ENCODE measurements at places on chromosomes 5 and 9.
A peak's percentile ranks its signal among the peaks of the same experiment; 100 is the strongest.

GRCh38 chr5:152501294-152501693 lies 96.2 kb upstream of the NMUR2 start:
- no peak for DNase-seq

- DNase-seq: no peak
Measured at GRCh38 chr5:96321345-96321744, 111.7 kb downstream of the PCSK1 start.

- no peak for DNase-seq
Measured at GRCh38 chr5:147586832-147587231, 77.0 kb upstream of the DPYSL3 start.

DNA sequence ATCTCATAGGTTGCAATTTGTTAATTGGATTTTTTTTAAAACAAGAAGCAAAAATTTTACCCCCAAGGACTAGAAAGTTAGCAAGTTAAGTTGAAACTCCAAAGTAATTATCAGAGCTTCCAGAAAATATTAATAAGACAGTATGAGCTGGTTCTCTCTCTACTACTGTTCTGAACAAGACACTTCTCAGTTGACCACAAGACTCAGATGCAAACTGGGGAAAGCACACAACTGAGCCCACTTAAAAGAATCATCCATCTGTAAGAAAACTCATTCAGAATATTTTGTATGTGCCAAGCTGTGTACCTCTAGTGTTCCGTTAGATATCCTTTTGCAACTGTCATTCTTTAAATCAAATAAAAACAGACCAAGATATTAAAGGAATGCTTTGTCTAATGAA lies 60.0 kb downstream of the MAP1B start:
- no peak for DNase-seq

DNA sequence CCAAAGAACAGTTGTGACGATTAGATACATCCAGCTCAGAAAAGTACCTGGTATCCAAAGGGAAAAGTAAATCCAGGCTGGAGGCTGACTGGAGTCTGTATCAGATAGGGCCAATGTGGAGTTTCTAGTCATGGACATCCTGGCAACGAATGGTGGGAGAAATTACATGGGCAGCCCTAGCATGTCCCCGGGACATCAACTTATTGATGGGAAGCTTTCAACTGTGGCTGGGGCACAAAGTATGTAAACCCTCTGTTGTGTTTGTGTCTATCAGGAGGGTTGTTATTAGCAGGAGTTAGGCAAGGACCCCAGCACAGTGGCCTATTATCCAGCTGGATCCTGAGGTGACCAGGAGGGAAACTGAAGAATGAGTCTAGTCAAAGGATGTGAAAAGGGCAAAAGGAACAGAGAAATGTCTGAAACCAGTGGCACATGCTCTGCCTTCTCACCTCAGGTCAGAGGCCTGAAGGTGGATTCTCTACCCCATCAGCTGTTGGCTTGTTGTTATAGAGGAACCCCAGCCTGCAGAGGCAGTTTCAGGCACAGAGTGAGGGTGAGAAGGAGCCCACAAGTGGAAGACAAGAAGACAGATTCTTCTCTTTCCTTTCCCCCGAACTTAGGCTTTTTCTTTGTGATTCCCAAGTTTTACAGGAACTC lies 19.9 kb downstream of the IFNW1 start:
- no peak for DNase-seq

GRCh38 chr9:120066315-120066714 lies 513.7 kb downstream of the CDK5RAP2 start:
- DNase-seq: no peak

DNA sequence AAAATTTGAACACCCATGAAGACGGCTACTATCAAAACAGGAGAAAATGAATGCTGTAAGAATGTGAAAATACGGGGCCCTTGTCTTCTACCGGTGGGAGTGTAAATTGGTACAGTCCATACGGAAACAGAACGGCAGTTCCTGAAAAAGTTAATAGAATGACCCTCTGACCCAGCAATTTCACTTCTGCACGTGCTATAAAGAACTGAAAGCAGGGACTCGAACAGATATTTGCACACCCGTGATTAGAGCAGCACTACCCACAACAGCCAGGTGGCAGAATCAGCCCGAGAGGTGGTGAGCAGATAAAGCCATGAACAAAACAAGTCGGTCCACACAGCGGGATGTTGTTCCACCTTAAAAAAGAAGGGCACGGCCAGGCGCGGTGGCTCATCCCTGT lies 22.6 kb upstream of the SLC12A7 start:
- no peak for DNase-seq

GRCh38 chr9:19998153-19998552 lies 209.3 kb upstream of the SLC24A2 start:
- no peak for DNase-seq

DNA sequence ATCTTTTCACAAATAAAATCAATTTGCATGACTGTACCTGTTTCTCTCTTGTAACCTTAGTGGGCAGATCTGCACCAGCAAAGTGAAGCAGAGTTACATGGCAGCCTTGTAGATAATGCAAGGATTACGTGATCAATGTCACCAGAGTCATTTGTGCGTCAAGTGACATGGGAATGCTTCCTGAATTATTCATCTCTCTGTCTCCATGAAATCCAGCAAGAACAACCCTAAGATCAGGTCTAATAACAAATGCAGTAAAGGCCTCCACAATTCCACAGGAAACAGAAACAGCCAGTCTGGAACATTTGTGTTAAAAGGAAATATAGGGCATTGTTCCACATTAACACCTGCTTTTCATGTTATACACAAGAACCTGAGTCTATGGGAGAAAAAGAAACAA lies 7.8 kb downstream of the GZMA start:
- no peak for DNase-seq

DNA sequence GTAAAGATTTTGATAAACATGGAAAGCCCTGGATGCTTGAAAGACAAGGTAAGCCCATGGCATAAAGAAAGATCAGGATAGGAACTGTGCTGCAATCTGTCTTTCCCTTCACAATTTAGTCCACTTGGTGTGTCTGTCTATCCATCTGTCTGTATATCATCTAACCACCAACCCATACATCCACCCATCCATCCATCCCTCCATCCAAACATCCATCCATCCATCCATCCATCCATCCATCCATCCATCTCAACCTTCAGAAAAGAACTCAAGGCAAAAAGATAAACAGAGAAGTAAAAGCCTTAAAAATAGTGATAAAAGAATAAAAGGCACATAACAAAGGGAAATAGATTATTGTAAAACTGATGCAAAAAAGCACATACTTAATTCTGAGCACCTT lies 15.1 kb upstream of the TRIO start:
- DNase-seq: no peak

DNA sequence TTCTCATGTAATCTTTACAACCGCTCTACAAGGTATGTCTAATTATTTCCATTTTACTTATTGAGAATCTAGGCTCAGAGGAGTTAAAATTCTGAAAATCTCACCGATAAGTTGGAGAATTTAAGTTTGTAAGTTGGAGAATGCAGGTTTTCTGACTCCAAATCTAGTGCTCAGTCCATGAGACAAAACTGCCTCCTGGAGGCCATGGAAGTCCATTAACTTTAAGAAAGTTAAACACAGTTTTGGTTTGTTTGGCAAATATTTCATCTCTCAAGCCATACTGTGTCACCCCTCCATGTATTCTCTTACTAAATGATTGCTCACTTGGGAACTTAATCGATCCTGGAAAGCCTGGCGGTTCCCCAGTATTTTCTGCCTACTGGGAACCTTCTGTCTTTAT lies 52.6 kb downstream of the INIP start:
- DNase-seq: no peak

DNA sequence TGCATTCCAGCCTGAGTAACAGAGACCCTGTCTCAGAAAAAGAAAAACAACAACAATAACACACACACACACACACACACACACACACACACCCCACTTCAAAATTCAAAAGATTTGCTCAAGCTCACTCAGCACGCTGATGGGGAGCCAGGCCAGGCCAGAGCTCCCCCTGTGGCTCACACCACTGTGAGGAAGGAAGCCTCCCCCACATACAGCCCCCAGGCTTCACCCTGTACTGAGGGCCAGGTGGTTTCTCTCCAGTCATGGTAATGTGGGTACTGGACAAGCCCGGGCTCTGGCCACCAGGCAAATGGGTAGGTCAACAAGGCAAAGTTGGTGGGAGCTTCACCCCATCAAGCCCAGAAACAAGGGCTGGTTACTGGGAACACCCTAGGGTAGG lies 19.0 kb downstream of the ATOX1 start:
- no peak for DNase-seq

DNA sequence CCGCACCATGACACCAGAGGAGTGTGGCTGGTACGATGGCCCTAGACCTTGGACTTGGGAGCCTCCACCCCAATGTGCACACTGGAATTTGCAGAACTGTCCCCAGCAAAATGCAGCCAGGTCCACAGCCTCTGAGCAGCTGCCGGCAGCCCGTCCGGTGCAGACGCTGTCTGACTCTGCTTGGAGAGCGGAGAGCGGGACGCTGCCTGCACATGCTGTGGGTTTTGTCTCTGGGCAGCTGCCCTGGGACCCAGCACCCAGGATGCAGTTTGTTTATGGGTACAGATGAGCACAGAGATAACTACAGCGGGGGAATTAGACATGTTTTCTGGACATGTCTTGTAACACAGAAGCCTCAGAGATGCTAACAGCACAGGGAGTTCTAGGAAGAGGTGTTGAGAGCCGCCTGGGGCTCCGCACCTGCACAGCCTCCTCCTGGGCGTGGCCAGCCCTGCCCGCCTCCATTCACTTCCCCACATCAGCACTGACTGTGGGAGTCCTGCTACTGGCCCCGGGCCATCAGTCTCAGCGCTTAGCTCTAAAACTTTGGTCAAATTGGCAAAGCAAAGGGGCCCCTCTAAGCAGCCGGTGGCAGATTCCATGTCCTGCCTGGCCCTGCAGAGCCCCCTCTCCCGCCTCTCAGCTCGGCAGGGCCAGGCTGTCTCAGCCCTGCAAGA lies 159.6 kb downstream of the IRX2 start:
- no peak for DNase-seq

DNA sequence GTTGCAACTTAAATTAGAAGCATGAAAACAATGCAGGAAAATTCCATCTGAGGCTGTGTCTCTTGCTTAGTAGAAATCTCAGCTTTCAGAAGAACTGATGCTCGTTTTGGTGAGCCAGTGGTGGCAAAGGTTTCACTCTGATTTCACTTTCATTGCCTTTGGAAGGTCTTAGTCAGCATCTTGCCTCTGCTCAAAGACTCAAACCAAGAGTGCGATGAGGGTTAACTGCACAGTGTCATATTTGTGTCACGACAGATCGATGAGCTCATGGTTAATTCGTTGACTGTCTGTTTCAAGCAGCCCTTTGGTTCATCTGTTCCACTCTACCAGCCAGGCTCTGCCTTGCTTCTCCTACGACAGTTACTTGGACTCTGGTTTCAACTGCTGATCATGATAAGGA lies 331.3 kb upstream of the KIF2A start:
- DNase-seq: no peak

DNA sequence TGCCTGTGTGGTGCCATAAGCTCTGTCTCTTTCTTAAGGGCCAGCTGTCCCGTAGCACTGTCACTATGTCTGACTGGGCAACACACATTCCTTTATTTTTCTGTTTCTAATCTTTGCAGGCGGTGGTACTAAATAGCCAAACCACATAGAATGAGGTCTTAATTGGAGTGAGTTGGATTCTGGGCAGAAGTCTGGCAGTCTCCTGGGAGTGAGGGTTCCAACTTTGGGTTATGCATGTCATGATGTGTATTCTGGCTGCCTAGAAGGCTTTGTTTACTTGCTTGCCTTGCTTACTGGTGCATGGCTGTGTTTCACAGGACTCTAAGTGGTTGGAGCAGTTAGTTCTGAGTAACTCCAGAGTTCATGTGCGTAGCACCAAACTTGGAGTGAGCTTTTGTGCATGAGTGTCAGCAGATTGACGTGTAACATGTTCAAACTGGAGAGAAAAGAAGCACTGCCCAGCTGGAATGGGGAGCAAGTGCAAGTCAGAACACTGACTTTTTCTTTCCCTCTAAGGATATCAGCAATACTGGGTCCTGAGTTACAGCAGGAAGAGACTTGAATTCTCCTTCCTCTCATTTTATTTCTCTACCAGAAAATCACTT lies 185.8 kb downstream of the PCSK1 start:
- DNase-seq: peak; percentile 47

- DNase-seq: no peak
Measured at GRCh38 chr5:54936201-54936600, 49.2 kb downstream of the ESM1 start.

DNA sequence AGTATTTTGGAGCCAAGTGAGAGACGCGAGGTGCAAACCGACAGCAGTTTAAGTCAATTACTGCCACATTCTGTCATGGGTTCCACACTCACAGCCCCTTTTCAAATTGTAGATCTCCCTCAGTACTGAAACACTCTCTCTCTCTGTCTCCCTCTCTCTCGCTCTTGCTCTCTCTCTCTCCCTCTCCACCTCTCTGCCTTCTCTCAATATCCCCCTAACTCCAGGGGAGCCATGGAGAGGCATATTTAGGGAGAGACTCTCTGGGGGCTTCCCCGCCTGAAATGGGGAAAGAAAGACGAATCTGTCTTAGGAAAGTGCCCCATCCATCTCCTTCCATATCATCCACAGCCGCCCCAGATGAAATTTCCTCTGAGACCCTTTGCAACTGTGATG lies 1.6 kb downstream of the BRINP1 start:
- DNase-seq: no peak

GRCh38 chr9:84317563-84317962 lies 23.0 kb downstream of the SLC28A3 start:
- no peak for DNase-seq

Measured in aorta (tissue), 5 donors.